ENCODE measurements at places on chromosomes 2 and 18.

- no peak for DNase-seq
Measured at GRCh38 chr2:1219901-1220573, 193.2 kb upstream of the TPO start.

- DNase-seq, result no peak
Measured at GRCh38 chr2:240219208-240219890, 78.9 kb upstream of the OTOS start.

- no peak for DNase-seq
Measured at GRCh38 chr2:206353685-206354084, 79.2 kb downstream of the ZDBF2 start.

DNA sequence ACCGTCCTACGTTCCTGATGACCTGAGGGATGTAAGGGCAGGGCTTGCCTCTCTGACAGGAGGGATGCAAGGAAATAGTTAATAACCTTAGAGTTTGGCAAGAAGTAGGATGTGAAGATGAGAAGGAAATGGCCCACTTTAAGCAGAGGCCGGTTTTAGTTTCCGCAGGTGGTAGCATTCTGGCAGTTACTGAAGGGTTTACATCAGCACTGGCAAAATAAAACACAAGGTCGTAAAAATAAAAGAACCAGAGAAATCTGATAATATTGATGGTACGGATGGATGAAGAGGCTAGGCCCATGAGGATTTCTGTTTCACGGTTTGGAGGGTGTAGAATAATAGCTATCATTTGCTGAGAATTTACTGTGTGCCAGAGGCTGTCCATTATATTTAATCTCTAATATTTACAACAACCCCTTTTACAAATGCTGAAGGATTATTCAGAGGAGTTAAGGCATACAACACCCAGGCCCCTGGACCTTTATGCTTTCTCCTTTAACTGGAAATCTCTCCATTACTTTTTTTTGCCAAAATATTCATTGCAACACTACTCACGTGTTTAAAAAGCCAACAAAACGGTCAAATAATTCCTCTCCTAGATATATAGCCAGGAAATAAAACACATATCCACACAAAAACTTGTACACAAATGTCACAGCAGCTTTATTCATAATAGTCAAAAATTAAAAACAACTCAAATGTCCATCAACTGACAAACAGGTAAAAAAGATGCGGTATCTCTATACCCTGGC lies 28.5 kb downstream of the DAPL1 start:
- no peak for DNase-seq

- no peak for DNase-seq
Measured at GRCh38 chr2:189602233-189602632, 21.6 kb upstream of the SLC40A1 start.

DNA sequence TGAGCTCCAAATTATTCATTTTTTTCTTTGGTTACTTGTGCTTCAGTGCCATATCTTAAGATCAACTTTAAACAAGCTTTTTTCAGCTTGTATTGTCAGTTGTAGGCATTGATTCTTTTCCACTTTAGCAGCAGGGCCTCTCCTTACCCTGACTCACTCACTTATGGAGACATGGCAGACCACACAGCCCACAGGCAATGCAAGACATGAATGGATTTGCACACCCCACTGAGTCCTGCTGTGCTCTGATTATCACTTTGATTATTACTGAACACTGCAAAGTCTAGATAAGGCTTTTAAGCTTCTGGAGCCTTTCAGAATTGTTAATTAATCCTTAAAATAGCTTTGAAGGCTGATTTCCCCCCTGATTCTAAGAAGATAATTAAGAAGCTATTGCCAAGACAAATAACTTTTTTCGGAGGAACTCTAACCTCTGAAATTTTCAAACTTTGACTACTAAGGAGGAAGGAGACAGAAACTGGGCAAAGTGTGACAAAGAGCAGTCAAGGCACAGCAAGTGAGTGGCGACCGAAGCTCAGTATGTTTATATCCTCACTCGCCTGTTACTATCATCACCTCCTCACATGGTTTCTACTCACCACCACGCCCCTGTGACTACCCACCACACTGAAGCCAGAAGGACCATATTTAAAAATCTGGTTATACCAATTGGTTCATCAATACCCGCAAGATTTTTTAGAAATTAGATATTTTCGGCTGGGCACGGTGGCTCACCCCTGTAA lies 43.3 kb downstream of the CACNB4 start:
- no peak for DNase-seq

DNA sequence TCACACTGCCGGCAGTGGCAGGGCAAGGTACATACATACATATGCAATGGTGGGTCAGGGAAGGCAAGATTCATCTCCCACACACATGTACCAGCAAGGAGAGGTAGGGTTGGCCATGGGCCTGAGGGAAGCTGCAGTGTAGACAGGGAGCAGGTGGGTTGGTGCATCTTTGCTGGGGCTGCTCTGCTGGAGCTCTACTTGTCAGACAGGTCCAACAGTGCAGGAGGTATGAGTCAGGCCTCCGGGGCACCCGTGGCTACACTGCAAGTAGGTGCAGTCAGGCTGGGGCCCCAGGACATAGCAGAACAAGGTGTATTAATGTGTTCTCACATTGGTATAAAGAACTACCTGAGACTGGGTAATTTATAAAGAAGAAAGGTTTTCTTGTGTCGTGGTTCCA lies 281.1 kb upstream of the COL3A1 start:
- DNase-seq, result no peak

Measured in stimulated activated CD4-positive, alpha-beta T cell treated with anti-CD3 and anti-CD28 coated beads, Interleukin-4, amount 100 ng/mL, for 48 hours (primary cell).